PC-9 (cell line): ENCODE measurements at places on chromosomes 3 and 15.

DNA sequence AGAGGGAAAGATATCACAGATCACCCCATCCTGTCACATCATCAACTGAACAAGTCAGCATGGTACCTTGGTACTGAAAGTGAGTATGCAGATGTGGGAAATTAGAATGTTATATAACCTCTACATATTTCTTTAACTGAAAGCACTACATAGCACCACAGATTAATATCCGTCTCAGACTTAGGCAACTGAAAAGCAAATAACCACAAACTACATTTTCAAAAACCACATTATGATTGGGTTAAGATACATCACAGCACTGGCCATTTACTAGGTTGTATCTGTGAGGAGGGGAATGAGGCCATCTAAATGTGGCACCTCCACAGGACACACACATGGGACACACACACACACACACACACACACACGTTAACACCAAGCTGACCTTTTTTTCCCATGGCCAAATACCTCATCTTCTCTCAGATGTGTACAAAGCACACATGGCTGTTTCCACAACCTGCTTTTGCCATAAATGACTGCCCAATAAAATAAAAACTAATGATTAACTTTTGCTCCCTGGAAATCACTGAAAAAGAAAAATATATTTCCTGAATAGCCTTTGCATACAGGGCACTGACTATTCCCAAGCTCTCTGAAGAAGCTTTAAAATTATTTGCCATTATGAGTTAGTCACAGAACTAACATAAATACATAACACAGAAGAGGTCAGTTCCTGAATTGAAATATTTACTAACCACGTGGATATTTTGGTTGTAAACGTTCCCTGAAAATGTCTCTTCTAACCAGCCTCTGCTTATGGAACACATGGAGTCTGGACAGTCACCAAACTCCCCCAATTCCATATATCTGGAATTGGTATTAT, 60.1 kb downstream of the SUMF1 start:
- DNase-seq, result no peak

DNA sequence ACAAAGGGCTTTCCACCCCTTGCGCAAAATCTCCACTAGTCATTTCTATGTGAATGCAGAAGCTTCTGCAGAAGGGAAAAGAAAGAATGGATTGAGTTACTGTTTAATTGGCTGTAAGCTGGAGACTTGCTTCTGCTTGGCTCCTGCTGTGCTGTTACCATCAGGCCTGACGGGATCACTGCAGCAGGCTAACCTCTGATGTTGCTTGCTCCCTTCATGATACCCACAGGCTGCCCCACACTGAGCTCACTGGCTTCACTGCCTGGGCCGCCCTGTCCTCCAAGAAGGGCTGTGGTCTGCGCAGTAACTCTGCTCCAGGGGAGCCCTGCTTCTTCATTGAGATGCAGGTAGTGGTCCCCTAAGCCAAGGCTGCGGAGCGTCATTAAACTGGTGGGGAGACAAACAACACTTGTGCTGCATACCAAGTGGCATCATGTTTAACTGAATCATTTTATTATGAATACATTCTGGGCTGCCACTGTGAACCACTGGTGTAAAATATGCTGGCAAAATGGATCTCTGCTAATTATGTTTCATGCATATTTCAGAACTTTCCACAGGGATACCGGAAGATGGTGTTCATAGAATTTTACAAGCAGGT, 78.6 kb downstream of the WDR49 start:
- no peak for DNase-seq

GRCh38 chr3:859135-859534, 233.7 kb upstream of the CNTN6 start:
- no peak for DNase-seq

DNA sequence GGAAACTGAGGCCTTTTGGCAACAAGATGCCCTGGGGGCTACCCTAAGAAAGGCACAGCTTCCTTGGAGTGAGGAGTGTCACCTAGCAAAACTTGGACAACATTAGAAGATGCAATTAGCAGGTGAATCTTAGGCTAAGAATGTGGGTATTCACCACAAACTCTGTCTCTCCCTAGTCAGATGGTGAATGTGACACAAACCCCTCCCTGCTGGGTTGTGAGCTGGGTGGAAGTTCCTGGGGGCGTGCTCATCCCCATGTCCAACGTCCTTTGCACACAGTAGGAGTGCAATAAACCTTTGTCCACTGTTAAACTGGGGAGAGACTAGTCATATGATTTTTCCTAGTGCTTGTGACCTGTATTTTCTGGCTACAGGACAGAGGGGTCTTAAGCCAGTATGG, 67.1 kb upstream of the SH3GL3 start:
- DNase-seq, result no peak

- DNase-seq, result no peak
Observed at GRCh38 chr15:35061825-35062737, 23.0 kb downstream of the NANOGP8 start.

DNA sequence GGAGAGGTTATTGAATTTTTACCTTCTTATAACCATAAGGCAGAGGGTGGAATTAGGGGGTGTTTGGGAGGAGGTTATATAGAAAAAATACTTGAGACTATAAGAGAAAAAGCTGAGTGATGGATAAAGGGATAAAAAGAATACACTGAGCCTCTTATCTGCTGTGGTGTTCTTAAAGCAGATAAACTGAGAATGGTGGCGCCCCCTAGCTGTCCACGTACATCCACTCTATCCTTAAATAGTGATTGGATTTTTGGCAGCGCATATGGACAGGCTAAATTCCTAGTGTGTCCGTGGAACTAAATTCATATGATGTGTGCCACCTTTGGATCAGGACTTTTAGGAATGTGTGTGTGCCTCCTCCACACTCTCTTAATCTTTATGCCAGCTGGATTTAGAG, 121.1 kb downstream of the OXSM start:
- no peak for DNase-seq

GRCh38 chr3:56205406-56205805, 262.9 kb downstream of the ERC2 start:
- DNase-seq, result no peak

GRCh38 chr3:9930804-9931418, 2.7 kb upstream of the CRELD1 start:
- no peak for DNase-seq

DNA sequence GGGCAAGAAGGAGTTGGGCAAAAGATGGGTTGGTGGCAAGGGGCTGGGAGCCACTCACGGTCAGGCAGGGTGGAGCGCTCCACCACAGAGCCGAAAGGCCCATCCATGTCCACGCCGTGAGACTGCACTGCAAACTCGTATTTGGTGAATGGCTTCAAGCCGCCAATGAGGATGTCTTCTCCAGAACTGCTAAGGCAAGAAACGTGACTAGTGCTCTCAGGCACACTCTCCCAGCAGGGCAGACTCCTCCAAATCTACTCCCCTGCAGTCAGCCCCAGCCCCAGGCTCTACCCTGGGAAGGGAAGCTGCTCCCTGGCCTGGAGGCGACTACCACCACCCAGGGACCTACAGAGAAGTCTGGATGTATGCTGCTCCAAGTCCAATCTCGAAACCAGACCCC, 11.4 kb upstream of the IGDCC3 start:
- DNase-seq, result no peak

GRCh38 chr3:183790700-183791099, 34.7 kb downstream of the MAP6D1 start:
- DNase-seq, result no peak

DNA sequence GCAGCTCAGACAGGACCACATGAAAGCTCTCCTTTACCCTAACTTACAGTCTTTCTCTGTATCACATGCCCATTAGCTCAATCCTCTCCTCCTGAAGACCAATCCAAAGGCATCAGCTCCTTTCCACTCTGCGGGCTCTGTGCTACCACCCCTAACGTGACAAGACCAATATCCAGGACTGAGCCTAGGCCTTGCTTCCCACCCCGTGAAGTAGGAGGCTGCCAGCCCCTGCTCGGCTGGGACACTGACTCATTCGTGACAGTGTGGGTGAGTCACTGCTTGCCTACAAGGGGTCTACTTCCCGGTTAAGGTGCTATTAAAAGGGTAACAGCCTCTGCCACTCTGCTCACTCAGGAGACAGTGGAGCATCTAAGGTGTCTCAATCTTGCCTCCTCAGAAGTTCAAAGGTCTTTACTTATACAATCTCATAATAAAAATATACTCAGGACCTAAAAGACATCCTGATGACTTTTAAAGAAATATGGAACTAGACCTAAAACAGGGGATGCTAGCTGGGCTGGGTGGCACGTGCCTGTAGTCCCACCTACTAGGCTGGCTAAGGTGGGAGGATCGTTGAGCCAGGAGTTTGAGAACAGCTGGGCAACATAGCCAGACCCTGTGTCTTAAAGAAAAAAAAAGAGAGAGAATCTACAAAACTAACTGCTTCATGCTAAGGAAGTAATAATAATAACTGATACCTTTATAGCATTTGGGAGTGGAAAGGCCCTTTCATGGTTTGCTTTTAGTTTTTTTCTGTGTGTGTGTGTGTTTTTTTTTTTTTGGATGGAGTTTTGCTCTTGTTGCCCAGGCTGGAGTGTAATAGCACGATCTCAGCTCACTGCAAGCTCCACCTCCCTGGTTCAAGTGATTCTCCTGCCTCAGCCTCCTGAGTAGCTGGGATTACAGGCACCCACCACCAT, 55.0 kb downstream of the TMEM44 start:
- peak; percentile 83 for DNase-seq

DNA sequence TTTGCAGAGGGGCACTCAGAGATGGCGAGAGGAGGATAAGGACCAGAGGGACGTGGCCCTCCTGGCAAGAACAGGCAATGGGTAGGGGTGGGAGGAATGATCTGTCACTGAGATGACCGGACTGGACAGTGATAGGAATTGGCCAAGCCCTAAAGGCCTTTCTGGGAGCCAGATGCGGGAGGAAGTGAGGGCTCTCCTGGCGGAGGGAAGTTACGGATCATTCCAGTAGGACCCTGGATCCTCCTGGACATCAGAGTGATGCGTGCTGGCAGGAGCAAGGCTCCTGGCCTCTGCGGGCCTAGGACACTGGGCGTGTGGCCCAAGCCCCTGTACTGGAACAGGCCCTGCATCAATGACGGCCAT, 23.4 kb downstream of the KIF7 start:
- no peak for DNase-seq

GRCh38 chr3:31103623-31104180, 209.2 kb upstream of the GADL1 start:
- DNase-seq, result no peak

- no peak for DNase-seq
Observed at GRCh38 chr3:148214705-148215104, 483.0 kb upstream of the AGTR1 start.

DNA sequence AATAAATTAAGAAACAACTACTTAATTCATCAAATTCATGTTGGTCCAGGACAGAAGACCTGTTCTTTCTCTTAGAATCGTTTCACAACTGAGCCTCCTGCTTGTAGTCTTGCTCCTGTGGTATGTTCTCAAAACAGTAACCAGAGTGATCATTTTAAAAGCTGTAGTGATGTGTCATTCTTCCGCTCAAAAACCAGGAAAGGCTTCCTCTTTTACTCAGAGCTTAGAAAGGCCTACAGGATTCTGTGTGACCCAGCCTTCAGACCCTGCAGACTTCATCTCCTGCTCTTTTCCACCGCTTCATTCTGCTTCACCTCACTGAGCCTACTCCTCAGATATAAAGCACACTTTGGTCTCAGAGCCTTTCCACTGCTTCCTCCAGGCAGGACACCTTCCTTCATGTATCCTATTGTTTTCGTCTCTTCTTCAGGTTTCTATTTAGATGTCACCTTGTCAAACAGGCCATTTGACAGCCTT, 22.7 kb downstream of the ST6GAL1 start:
- no peak for DNase-seq

GRCh38 chr3:42290966-42291714, 25.2 kb upstream of the CCK start:
- no peak for DNase-seq
